ENCODE measurements at places on chromosomes 2 and 18.
A peak's percentile ranks its signal among the peaks of the same experiment; 100 is the strongest.

DNA sequence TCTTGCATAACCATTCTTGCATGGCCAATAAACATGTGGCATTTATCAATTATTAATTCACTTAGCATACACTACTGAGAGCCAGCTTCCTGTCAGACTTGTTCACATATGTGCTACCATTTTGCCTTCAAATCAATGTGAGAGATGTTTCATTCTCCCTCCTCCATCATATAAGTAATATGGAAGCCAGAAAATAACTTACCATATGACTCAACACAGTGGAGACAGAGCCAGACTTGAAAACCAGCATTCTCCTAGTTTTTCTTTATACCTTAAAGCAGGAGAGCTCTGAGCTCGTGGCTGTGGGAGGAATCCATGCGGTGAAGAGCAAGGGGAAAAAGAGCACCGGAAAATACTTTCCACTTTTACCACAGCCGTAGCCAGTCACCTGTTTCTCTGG is 215.0 kb upstream of the LRATD1 start:
- no peak for DNase-seq

DNA sequence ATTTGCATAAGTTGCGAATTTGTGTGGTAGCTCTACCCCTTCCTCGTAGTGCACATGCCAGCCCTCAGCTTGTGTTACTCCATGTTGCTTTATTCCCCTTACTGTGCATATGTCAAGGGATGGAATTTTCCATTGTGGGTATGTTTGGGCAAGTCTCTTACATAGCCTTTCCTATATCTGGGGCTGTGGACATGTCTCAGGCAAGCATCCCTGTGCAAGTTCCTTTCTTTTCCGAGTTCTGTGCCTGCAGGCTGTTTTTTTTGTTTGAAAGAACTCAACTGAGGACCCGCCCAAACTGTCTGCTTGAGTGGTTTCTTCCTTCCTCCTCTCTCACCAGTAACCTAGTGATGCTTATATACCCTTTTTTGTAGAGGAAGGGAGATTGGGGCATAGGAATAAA is 1739.1 kb upstream of the PIK3C3 start:
- DNase-seq: no peak

DNA sequence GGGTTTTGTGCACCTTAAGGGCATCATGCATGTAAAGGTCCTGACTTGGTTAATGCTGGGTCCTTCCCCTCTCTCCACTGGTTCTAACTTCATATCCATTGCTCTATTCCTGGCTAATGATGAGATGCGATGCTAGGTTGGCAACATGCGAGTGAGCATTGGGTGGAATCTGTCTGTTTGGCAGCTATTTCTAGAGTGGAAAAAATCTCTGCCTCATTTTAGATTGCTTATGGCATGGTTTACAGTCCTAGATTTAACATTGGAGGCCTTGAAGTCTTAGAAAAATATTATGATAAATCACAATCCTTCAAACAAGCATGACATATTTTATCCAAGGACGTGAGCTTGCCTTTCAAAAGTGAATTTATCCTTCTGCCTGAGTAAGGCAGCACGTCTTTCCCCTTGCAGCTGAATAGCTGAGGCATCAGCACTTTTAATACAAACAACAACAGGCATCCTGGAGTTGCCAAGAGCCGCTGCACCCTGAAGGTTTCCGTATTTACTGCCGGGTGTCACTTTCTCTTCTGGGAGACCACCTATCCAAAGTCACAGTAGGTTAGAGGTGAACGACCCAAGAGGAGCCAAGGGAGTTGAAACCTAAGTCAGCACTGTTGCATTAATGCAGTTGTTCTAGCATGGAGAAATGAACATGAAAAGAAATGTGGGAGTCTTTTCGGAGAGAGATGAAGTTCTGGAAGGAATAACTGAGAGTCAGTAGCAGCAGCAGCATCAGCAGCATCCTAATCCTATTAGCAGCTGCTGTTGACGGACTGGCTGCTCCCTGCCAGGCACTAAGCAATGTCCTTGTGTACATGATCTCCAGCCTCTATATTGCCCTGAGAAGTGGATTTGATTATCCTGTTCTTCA is 78.4 kb downstream of the MAPK4 start:
- DNase-seq: no peak

DNA sequence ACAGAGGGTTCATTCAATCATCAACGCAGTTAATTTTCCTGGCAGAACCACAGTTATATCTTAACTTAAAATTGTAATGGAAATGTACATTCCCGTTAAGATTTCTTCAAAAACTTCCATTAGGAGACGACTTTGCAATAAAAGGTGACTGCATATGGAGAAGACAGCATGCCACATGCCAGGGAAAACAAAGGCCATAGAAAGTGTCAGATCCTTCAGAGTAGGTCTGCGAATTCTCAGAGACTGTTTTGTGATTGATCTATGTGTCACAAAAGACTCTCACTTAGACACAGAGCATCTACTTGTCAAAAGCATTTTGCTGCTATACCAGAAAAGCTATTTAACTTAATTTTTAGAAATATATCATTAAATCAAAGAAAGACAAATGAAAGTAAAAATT is 274.6 kb downstream of the DPP10 start:
- no peak for DNase-seq

GRCh38 chr2:40321016-40321623 is 130.8 kb downstream of the SLC8A1 start:
- no peak for DNase-seq

GRCh38 chr2:160561551-160562295 is 68.1 kb upstream of the RBMS1 start:
- no peak for DNase-seq

DNA sequence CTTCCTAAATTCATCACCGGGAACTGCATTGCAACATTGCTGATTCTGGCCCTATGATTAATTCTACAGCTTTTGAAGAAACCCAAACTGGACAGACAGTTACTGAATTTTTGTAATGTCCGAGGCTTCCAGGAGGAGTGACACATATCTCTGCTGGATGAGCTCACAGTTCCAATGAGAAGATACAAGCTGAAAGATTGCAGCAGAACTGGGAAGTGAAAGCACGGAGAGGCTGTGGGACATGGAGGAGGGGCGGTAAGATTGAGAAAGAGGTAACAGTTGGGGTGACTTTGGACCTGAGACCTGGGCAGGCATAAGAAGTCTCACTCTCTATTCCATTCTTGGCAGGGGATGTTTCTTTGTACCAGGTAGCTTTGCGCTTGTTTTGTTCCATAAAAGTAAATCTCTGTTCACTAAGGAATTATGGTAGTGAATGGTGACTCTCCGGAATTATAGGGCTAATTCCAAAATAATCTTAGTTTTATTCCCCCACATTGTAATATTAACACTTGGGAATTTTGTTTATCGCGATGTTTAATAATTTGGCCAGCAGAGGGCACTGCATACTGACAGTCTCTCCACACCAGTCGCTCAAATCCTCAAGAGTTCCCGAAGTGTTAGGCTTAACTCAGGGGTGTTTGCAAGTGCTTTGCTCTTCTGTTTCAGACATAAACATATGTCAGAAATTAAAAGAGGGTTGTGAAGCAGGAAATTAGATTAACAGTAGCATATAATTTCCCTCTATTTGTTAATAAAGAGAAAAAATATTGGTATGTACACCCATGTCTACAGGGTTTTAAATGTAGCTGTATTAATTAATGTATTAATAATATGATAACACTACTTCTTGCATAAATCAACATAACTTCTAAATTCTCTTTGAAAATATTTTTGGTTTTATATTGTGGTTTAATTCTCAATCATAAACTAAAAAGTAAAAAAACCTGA is 201.4 kb downstream of the SOCS6 start:
- DNase-seq: peak; percentile 24

GRCh38 chr2:236628981-236629605 is 59.5 kb downstream of the ACKR3 start:
- DNase-seq: no peak

GRCh38 chr2:200305797-200306195 is 697 bp upstream of the SPATS2L start:
- DNase-seq: no peak

DNA sequence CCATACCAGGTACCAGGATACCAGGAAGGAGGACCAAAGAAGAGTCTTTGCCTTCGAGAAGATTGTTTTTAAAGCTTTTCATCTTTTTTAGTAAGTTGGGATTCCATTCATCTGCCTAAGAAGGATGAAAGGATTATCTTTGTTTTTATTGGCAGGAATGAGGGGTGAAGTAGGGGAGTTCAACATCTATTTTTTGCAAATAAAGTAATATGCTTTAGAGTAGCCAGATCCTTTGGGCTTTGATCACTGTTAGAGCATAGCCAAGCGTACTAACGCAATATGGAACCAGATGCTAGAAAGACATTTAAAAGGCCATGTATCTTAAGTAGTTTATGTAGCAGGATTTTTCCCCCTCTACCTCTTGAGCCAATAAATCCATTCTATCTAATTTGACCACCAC is 133.0 kb downstream of the PRPF40A start:
- DNase-seq: no peak

DNA sequence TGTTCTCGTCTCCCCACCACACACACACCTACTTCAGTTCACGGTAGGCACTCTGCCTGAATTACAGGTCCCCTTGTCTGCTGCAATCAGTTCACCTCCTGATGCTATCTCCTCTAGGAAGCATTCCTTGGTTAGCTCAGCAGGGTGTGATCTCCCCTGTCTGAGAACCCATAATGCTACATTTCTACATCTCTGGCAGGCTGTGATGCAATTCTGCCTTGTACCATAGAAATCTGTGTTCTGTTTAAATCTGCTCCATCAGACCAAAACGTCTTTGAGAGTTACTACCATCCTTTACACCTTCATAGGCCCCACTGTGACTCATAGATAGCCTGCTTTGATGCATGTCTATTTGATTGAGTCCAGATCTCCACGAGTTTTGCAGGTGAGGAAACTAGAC is 103.9 kb downstream of the TTC32 start:
- DNase-seq: no peak

DNA sequence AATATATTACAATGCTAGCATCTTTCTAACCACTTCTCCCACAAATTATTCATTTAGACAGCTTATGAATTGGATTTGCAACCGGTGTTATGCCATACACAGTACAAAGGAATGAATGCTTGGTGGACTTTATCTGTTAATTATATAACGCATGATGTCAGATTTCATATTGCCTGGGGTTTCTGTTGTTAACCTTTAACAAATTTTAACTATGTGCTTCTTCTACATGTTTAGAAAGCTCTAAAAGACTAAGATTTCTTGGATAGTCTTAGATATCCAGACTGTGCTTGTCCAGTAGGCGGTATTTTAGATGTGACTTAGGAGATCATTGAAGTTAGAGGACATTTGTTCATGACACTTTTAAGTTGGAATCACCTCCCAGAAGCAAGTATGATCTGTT is 976.3 kb downstream of the TMEM182 start:
- DNase-seq: no peak

DNA sequence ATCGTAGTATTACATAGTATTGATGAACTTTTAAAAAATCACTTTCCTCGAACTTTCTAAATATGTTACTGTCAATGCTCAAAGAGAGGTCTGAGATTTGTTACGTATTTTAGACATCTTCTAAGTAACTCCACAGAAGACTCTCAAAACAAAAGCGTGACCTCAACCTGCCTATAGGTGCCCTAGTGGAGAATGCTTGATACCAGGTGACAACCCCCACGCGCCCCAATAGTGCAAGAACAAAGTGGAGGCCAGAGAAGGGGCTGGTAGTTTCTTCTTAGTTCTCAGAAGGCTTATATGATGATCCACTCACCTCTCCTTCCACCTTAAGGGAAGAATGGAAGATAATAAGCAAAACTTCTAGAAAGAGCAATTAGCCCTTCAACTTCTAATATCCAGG is 102.6 kb downstream of the ANKRD44 start:
- no peak for DNase-seq

DNA sequence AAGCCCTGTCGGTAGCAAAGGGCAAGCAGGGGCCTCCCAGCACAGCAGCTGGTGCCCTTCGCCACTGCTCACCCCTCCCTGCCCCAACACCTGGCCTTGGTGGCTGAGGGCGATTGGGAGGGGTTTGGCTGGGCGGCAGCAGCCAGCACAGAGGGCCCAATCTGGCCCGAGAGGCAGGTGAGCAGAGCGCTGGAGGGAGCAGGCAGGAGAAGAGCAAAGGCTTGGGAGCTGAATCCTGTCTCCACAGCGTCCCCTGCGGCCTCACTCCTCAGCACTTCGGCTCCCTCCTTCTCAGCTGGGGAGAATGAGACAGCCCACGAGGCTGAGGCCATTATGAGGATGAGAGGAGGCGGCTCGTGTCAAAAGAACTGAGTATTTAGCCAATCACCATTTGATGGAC is 74.9 kb upstream of the TAF1B start:
- DNase-seq: no peak

GRCh38 chr2:202494300-202495229 is 118.4 kb downstream of the BMPR2 start:
- DNase-seq: no peak

DNA sequence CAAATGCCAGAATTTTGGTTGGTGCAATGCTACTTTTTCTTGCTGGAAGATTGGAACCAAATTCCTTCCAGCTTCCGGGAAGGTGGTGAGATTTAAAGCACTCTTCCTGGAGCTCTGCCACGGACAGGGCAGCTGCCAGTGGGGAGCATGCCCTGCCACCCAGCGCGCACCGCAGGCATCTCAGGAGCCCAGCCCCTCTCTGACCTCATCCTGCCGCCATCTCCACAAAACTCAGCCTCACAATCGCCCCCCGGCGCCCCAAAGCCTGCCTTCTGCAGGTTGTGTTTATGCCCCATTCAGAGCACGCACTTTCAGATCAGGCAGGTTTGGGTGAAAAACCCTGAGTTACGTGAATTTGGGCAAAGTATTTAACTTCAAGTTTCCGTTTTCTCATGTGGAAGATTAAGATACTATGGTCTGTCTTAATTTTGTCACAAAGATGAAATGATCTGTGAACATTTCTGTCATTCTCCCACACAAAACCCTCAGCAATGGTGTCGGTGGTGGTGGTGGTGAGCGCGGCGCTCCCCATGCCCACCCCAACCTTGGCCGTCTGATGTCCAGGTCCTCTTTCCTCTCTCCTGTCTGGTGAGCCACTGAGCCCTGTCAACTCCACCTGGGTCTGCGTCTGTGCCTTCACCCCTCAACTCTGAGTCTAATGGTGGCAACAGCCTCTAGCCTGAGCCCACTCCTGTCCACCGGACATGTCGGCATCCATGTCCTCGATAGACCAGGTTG is 282.8 kb upstream of the SALL3 start:
- no peak for DNase-seq

- no peak for DNase-seq
Observed at GRCh38 chr2:30351949-30352348, 95.1 kb upstream of the LCLAT1 start.
